ENCODE measurements at places on chromosomes 16 and 17.
A peak's percentile ranks its signal among the peaks of the same experiment; 100 is the strongest.

DNA sequence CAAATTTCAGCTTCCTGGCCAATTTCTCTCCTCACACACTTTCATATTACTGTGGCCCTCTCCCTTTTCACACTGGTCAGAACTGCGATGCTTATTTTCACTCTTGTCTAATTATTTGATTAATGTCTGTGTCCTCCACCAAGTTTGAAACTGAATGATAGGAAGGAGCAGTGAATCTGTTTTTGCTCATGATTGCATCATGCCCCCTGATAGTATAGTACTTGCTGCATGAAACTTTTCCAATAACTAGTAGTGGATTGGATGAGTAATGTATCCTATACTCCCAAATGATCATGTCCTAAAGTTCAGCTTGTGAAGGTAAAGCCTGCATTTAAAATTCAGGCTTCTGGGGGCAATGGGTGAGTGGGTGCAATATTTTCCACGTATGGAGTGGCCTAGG, 121.2 kb downstream of the ASIC2 start:
- DNase-seq = no peak

- no peak for DNase-seq
These were observed 8.8 kb downstream of the FAAP100 start for GRCh38 chr17:81543339-81543675.

- DNase-seq = no peak
These were observed 62.4 kb upstream of the PVALEF start for GRCh38 chr17:81102869-81103268.

DNA sequence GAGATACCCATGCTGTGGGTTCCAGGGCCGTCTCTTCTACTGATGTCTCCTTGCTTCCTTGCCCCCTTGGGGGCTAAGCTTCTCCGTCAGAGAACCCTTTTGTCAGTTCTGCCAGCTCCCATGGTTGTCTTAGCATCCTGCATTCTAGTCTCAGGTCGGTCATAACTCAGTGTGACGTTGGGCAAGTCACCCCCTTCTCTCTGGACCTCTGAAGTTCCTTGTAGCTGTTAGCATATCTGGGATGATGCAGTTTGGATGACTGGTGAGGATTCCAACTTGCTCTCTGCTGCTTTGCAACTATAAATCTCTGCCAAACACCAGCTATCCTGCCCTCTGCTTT, 8.9 kb upstream of the MYL4 start:
- DNase-seq = no peak

DNA sequence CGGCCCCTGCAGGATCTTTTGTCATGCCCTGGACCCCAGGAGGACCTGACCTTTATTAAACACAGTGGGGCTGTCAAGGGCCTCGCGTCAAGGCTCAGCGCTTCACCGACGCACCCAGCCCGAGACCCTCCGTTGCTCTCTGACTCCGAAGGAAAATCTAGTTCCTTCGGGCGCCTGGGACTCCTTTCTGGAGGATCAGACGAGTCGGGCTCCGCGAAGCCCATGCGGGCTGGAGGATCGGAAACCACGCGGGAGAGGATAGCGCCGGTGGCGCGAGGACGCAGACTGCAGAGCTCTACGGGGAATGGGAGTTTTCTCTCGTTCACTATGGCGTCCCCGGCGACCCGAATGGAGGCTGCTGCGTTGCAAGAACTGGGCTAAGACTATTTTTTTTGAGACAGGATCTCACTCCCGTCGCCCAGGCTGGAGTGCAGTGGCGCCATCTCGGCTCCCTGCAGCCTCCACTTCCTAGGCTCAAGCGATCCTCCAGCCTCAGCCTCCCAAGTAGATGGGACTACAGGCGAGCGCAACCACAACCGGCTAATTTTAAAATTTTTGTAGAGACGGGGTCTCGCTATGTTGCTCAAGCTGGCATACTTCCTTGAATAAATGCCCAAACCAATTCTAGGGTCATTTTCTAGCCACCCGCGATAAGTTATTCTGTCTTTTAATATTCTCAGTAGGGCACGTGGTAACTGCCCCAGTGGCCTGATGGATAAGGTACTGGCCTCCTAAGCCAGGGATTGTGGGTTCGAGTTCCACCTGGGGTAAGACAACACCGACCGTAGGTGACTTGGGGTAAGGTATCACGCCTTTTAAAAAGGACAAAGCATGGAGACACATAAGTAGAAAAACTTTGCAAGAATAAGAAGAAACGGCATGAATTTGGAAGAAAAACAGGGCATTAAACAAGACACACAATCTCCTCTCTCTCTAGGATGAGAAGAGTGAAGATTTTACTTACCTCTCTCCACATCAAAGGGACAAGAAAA, 5.5 kb downstream of the OR1F1 start:
- DNase-seq = no peak

DNA sequence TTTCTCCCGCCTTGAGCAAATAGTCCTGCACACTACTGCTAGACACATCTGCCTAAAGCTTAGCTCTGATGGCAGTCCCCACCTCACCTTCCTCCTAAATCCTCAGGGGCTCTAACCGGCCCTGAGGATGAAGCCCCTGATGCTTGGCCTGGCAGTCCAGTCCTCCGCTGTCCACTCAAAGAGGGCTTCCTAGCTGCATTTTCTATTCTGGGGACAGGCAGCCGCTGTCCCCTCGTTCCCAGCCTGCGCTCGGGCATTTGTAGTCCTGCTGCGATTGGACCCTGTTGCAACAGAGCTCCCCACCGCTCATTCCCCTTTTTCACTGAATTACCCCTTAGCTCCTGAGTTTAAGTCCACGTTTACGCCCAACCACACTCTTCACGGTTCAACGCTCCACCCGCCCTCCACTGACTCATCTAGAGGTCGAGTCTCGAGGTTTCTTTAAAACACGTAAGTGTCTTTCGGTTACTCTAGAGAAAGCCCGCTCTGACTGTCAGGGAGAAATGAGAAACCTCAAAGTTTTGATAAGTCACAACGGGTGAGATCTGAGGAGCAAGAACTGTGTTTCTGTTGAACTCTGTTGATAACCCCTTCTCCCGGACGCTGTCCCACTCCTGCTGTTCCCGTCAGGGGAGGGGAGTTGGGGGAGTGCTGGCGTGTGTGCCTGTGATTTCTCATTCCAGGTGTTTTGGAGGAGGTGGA, 4.5 kb downstream of the CCR7 start:
- DNase-seq = no peak

GRCh38 chr17:71849783-71850768, 270.7 kb upstream of the SOX9 start:
- DNase-seq = no peak

- DNase-seq = no peak
These were observed 22.5 kb downstream of the CMIP start for GRCh38 chr16:81467072-81467471.

DNA sequence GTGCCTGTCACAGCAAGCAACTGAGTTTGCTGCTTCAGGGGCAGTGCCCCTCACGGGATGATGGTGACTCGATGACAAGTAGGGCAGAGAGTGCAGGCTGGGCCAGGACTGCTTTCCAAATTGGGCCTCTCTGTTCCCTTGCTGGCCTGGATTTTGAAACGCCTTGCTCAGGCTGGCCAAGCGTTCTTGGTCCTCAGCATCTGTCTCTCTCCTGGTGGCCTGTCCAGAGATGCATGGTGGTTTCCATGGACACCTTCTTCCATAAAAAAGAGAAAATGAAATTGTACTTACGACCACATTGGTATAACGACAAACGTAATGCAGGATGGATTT, 19.4 kb upstream of the PRM1 start:
- DNase-seq = no peak

DNA sequence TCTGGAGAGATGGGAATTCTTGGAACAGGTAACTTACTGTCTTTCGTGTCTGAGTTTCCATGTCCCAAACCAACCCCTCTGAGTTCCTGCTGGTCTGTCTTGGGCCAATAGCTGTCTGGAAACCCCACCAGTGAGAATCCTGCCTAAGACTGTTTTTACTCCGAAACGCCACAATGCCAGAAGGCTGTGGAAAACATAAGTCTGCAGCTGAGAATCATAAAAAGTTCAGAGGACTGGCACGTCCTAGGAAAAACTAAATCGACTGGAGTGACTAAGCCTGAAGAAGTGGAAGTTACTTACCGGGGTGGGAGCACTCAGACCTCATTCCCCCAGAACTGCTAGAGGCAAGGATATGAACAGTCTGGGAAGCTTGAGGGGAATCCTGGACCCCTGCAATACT, 13.3 kb downstream of the LRRC75A start:
- DNase-seq = no peak

DNA sequence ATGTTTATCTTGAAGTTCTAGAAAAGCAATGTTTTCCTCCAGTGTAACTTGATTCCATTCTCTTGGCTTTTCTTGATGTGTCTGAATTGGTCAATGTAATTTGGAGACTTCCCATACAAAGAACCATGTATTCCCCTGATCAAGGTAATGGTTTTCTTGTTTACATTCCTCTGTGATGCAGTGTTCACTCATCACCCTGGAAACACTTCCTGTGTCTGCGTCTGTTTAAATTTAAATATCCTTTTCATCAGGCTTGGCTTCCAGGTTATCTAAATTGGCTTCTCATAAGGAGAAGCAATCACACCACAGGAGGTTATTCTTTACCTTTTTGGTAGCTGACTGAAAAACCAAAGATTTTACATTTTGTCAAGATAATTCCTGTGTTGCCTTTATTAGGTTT, 237.3 kb upstream of the WSCD1 start:
- DNase-seq = no peak

DNA sequence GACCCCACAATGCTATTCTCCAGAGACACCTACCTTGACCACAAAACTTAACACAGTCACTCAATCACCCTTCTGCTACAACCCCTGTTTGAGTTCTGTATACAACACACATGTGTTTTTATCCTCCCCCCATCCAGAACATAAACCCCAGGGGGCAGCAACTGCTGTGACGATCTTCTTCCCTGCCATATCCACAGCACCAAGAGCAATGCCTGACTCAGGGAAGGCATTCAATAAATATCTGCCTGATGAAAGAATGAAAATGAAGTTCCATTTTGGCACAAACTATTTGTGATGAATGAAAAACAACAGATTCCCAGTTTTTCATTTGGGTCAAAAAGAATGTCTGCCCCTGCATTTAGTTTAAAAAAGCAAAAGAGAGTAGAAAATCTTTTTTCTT, 27.0 kb downstream of the ASIC2 start:
- no peak for DNase-seq

DNA sequence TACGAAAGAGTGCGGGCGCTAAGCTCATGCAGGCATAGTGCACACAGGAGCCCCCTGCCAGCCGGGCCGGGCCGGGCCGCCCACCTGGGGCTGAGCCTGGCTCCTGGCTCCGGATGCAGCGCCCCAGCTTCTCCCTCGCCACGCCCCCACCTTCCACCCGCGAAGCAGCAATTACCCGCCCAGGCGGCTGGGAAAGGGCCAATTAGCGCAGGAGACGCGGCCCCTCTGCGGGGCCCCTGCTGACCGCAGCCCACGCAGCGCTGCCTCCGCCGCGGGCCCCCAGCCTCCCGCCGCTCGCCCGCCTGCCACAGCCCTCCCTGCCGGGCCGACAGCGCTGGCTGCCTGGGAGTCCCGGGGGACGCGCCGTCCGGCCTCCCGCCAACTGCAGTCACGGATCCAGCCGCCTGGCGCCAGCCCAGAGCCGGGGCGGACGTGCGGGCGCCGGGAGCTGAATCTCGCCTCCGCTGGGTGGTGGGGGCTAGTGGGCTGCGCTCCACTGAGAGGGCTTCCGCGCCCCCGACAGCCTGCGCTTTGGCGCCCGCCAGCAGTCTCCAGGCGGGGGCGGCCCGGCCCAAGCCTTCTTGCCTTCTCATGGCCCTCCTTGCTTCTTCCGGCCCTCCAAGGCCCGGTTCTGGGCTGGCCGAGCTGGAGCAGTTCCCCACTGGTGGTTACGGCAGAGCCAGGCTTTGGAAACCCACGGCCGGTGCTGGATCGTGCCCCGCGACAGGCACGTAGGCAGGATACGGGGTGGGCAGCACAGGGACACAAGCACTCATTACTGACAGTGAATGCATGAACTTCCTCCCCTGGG, 14.9 kb upstream of the CBFB start:
- DNase-seq = peak; percentile 64

DNA sequence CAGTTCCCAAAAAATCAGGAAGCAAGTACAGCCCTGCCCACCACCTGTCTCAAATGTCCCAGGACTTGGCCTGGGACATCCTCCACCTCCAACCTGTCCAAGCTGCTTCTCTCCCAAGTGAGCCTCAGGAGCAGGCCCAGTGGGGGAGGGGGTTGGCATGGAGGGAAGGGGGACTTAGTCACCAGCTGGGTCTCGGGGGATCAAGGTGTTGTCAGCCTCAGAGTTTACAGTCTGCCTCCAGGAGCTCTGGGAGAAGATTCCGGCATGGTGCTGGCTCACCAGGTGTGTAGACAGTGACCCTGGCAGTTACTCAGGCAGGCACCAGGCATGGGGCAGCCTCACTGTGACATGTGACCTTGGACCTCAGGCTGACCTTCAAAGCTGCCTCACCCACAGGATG, 19.7 kb downstream of the ZNF423 start:
- DNase-seq = no peak

GRCh38 chr17:81794509-81794908, 9.4 kb upstream of the GCGR start:
- DNase-seq = peak; percentile 47

GRCh38 chr16:84907575-84907974, 87.8 kb downstream of the CRISPLD2 start:
- no peak for DNase-seq

GRCh38 chr16:1258225-1258600, 2.3 kb downstream of the TPSD1 start:
- no peak for DNase-seq

DNA sequence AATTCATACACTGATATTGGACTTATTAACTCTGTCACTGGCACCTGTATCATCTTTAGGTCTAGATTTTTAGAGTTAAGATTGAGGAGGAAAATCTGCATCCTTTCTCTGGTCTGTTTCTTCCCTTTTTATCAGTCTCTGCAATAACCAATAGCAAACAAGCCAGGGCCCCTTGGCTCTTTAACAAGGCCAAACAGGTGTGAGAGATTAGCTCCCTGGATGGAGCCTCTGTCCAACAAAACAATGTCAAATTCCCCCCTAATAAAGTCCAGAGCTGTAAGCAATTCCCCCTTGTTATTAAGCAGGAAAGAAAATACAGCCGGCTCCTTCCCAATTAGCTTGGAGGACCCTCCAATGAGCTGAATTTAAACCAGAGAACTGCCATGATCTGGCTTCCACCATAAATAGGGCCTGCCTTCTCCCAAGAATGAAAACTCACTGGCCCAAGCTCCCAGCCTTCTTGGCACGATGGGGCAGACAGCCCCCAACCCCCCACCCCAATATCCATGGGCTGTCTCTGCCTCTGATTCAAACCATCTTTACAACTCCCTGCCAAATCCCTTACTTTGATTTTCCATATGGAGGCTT, 56.1 kb upstream of the SOX9 start:
- no peak for DNase-seq

DNA sequence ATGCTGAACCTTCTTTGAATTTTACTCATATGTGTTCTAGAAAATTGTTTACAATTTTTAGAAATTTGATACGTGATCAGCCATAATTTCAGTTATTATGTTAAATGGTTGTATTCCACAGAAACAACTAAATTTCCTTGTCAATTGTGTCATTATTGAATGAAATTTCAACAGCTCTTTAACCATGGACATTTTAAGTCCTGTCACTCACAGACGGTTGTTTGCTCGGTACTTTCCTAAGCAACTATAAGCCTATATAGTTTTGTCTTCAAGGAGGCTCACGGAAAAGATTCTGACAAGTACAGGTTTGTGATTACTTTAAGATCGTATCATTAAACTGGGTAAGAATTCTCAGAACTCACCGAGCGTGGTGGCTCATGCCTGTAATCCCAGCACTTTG, 31.8 kb downstream of the SLC39A11 start:
- no peak for DNase-seq
